ENCODE measurements at places on chromosomes 1 and 21.

GRCh38 chr1:145695821-145696629, 11.1 kb downstream of the PDZK1 start:
- DNase-seq = no peak

GRCh38 chr1:40844079-40844478, 18.1 kb downstream of the CITED4 start:
- no peak for DNase-seq

DNA sequence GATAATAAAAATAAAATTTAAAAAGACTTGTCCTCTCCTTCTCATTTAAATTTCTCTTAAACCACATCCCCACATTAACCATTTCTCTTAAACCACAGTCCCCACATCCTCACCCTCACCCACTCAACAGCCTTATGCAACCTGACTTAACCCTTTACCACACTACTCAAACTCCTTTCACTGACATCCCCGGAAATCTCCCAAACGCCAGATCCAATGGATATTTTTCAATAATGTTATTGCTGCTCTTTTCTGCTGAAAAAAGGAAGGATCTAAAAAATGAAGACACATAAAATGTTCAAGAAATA, 54.2 kb upstream of the EEIG2 start:
- no peak for DNase-seq

DNA sequence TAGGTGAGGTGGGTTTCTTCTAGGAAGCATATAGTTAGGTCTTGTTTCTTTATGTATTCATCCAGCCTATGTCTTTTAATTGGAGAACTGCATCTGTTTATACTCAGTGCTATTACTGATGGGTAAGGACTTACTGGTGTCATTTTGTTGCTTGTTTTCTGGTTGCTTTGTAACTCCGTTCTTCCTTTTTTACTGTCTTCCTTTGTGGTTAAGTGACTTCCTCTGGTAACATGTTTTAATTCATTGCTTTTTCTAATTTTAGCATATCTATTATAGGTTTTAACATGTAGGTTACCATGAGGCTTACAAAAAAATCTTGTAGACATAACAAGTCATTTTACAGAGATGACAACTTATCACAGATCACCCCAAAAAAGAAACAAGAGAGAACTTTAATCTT, 160.8 kb downstream of the VAV3 start:
- no peak for DNase-seq

- DNase-seq = no peak
These were observed 788 bp downstream of the ISG15 start for GRCh38 chr1:1013922-1014648.

DNA sequence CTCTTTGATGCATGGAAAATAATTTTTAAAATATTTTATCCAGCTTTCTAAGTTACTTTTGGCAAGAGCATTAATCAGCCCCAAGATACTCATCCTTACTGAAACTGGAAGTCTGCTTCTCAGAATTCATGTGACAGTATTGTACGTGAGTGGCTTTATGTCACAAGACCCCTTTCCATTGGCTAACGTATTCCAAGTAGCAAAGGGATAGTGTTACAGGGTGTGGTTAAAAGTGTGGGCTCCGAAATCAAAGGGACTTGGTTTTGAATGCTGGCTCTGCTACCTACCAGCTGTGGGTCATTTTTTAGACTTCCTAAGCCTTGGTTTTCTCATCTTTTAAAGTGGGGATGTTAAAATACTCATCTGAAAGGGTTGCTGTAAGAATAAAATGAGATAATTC, 91.7 kb downstream of the RHOU start:
- DNase-seq = no peak

- DNase-seq = no peak
These were observed 48.8 kb downstream of the SLC9C2 start for GRCh38 chr1:173554089-173554488.

DNA sequence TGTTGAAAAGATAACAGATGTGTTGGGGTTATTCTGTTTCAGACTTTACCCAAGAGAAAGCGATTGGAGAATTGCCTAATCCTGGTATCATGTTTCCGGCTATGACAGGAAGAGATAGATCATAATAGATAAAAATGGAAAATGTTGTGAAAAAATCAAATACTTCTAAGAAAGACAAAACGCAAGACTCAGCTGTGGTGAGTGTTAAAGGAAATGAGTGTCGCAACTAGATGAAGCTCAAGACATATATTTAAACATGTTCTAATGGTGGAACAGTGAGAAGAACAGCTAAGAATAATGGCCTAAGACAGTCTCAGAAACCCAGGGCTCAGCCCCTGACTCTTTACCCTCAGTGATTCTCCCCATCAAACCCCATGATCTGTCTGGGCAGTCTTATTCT, 426.7 kb upstream of the RUNX1 start:
- peak; percentile 76 for DNase-seq

DNA sequence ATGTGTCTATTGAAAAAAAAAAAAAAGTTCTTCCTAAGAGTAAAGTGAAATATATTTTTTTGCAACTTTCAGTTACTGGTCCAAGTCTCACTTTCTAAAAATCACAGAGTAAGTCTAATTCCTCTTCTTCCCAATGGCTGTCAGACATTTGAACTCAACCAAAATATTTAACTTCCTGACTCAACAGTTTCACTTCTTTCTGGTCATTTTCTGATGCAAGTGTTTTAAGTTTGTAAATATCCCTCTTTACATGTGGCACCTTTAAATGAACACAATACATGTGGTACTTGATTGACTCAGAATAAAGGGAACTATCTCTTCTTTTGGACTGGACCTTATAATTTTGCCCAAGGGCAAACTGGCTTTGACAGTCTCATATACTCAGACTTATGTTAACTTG, 76.7 kb downstream of the ASH1L start:
- DNase-seq = no peak

DNA sequence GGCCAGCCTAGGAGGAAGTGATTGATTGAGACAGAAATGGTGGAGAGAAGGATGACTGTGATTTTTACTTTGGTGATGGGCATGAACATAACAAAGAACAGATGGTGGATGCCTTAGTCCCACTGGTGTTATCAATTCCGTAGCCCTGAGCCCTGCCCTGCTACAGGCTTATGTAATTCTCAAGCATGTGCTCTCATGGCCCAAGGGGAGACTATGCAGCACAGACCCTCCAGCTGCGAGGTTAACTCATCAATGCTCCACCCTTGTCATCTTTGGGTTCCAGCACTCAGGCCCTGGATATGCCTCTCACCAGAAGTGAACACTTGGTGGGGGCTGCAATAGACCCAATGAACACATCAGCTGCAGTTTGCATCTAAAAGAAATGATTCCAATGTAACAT, 62.7 kb upstream of the LRRC8D start:
- DNase-seq = no peak

- DNase-seq = peak; percentile 74
These were observed 11.2 kb upstream of the PLPP3 start for GRCh38 chr1:56590520-56591011.

- no peak for DNase-seq
These were observed 170.8 kb downstream of the S1PR1 start for GRCh38 chr1:101407505-101408211.

- DNase-seq = no peak
These were observed 12.9 kb downstream of the PLEKHM2 start for GRCh38 chr1:15696956-15697521.

DNA sequence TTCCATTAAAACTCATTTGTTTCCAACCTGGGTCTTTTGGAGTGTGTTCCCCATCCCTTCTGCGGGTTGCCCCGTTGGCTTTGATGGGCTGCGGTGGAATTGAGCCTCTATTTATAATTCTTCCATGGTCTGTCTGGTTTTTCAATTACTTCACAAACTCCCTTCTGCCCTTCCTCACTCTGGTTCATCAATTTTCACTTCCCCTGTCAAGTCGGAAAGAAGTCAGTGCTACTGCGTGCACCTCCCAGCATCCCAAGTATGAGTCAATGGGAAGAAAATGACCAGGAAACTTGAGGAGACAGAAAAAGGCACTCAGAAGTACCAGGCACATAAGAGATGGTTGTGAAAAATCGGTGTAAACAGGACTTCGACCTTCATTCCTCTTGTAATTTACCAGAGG, 126.2 kb downstream of the KAZN start:
- DNase-seq = no peak

Data from fibroblast of skin of scalp (primary cell).